ENCODE measurements at places on chromosomes 13 and 19. TPM values are rescaled to one million over a fixed set of nuclear protein-coding genes. Genes with fewer than 3 reads are reported as not detected.

The SIGLEC8 gene
- not detected for total RNA-seq

DNA sequence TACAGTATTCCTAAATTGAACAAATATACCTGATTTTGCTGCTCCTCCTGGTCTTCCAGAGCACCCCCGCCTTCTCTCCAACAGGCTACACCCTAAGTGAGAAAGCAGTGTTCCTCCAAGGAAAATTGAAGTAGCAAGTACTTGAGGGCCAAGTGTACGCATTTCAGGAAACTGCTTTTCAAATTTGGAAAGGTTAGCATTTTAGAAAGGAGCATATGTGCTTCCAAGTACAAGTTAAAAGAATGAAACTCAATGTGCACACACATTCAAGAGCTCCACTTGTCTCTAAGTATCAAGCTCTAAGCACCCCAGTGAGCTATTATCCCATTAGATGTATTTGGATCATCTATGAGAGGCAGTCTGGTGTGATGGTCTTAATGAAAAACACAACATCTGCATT lies 25.8 kb downstream of the LHFPL6 start:
- no peak for DNase-seq

DNA sequence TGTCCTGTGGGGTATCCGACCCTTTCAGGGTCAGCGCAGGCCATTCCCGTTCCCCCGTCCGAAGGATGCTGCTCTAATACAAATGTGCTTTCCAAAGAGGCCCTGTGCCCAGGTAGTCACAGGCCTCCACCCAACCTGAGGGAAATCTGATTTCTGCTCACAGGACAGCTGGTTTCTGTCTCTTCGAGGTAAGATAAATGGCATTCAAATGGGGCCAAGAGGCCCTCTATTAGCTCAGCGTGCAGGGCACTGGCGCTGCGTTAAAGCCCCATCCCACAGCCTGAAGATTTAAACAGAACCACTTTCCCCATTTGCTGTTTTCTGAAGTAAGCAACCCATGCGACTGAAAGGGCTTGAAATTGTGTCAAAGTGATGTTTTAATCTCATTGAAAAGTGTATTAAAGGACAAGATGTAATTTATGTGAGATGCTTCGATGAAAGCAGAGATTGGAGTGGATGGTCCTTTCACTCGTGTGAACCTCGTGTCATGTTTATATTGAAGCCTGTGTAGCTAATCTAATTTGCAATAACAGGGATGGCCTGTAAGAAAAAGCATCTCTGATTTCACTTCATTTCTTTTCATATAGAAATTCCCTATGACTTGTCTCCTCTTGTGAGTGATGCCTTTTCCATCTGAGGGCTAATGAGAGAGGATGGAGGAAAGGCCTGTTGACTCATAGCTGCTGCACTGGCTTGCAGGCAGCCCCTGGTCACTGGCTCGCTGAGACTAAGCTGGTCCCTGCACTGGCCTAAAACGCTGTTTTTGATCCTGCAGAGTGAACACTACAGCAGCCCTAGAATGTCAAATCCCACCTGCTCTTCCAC lies 7.3 kb upstream of the SOX1 start:
- DNase-seq, result no peak

GRCh38 chr13:75170311-75170710 lies 311.7 kb downstream of the TBC1D4 start:
- DNase-seq, result no peak
